Neural crest cell (in vitro differentiated cells): ENCODE measurements at places on chromosomes 7 and 10. TPM values are rescaled to one million over a fixed set of nuclear protein-coding genes. Genes with fewer than 3 reads are reported as not detected.
A peak's percentile ranks its signal among the peaks of the same experiment; 100 is the strongest.

DNA sequence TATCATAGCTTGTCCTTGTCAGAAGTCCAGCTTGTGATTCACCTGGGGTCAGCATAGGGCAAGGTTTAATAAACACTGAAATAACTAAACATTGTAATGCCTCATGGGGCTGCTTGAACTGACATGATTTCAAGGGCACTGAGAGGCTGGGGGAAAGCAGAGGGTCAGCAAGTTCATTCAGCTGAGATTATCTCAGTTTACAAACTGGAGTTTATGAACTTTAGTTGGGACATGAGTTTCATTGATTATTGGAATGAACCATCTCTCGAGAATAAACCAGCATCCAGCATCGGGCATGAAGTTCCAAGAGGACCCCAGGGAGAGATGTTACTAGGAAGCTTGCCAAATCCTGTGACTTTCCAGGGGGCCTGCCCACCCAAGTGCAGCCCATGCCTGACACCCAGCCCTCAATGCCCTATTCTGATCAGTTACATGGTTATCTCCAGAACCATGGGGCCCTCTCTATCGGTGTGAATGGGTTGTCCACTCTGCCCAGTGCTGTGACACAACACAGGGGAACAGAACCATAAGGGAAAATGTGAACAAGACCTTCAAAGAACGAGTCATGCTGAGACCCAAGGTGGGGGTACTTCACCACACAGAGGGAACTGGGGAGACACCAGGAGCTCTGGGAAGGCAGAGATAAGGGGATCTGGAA, 7.9 kb upstream of the CYP3A7 start:
- DNase-seq: no peak

DNA sequence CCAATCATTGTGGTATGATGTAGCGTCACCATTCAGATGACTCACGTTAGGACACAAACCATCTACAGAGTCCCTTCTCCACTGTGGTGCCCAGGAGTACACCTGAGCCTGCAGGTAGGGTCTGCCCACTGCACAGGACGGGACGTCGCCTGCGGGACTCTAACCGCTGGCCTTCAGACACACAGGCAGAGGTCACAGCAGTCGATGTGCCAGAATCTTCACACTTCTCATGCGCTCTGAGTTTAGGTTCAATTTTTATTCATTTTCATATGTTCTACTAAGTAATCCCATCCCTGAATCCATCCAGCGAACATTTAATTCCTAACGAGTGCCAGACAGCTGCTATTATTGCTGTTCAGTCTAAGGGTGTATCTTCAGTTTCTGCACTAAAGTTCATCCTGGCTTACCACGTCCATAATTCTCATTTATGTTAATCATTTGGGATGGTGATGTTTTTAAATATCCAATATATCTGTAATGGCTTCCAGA, 73.3 kb downstream of the CXCL12 start:
- DNase-seq: no peak

GRCh38 chr10:7767209-7767608, 20.6 kb downstream of the KIN start:
- no peak for DNase-seq

DNA sequence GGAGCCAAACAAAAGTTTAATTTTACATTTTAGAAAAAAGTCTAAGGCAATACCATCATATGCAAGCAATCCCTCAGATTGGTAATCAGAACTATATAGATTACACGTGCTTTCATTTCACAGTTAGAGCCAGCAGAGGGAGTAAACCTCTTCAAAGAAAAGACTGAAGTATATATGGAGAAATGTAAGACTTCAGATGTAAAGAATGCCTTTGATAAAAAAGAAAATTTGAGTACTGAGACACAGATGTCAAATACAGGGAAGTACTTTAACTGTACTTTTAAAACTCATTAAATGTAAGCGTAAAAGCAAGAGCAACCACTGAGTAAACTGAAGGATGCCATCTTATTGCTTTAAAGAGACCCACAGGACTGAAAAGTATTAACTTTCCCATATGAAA, 101.4 kb upstream of the FAM133B start:
- DNase-seq: no peak

- no peak for DNase-seq
Measured at GRCh38 chr10:93471110-93471651, 11.0 kb downstream of the MYOF start.

DNA sequence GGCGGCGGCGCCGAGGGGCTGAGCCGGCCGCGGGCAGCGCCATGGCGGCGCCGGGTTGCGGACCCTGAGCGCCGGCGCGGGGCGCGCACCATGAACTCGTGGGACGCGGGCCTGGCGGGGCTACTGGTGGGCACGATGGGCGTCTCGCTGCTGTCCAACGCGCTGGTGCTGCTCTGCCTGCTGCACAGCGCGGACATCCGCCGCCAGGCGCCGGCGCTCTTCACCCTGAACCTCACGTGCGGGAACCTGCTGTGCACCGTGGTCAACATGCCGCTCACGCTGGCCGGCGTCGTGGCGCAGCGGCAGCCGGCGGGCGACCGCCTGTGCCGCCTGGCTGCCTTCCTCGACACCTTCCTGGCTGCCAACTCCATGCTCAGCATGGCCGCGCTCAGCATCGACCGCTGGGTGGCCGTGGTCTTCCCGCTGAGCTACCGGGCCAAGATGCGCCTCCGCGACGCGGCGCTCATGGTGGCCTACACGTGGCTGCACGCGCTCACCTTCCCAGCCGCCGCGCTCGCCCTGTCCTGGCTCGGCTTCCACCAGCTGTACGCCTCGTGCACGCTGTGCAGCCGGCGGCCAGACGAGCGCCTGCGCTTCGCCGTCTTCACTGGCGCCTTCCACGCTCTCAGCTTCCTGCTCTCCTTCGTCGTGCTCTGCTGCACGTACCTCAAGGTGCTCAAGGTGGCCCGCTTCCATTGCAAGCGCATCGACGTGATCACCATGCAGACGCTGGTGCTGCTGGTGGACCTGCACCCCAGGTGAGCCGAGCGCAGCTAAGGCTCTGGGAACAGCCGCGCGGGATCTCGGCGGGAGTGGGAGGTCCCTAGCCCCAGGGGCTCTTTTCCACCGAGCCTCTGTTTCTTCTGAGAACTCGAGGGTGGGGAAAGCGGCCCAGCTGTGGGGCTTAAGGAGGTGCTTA, at the start of gene GPR26:
Gene GPR26 (plus strand): TSS at position 38 of the 919 bp plus-strand sequence. CDS start 53 bp downstream, at position 91.
- DNase-seq: peak; percentile 4

DNA sequence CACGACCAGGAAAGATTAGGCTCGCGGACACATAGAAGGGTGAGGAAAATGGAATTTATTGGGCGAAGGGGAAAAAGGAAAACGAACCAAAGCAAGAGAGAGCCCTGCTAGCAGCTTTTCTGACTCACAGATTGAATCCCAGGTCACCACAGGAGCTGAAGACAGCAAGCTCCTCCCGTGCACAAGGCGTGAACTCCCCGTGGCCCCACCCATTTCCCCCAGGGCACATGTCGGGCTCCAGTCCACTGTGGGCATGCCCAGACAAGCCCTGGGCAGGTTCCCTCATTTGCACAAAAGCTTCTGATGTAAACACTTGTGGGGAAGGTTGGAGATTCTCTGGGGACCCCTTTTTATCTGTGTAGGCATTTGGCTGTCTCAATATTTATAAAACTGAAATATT, 582.4 kb downstream of the SUGCT start:
- peak; percentile 50 for DNase-seq

DNA sequence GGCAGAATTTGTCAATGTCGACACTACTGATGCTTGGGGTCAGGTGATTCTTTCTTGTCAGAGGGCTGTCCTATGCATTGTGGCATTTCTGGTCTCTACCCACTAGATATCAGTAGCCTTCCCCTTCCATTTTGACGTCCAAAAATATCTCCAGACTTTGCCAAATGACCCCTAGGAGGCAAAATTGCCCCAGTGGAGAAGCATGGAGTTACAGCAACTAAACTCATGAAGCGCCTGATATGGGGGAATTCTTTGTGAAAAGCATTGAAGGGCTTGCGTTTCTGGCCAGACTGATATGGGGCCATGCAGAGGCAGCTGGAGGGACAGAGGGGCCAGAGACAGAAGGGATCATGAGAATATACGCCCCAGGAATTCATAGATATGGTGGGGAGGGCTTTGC, 43.6 kb downstream of the ADRB1 start:
- DNase-seq: no peak

GRCh38 chr7:30349816-30350215, 65.4 kb downstream of the ZNRF2 start:
- no peak for DNase-seq

GRCh38 chr7:46210467-46210866, 289.4 kb upstream of the IGFBP3 start:
- DNase-seq: no peak

DNA sequence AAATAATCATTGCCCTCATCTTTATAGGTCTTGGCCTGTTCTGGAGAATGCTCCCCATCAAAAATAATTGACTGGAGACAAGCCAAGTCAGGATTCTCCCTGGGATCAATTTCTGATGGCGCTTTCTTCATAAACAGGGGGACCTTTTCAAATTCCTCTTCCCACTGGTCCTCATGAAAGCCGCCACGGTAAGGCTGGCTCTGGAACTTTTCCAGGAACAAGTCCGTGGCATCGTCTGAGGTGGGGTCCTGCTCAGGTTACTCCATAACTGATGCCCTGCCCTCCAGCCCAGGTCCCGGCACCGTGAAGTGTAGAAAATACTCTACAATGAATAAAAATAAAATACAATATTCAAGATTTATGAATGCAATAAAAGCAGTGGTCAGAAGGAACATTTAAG, 79.4 kb upstream of the IGFBP3 start:
- DNase-seq: no peak

The ACTL6B gene
- 2.4 and 3.1 TPM in 2 replicates for total RNA-seq

The TUBB8 gene
- 0.45 and 0.68 TPM in 2 replicates for total RNA-seq
